Tibial nerve (tissue), 4 donors: ENCODE measurements at places on chromosomes 7 and 10.

- DNase-seq: no peak
These were observed 51.0 kb downstream of the ORC5 start for GRCh38 chr7:104156842-104157277.

GRCh38 chr10:123991611-123992570 lies 100.3 kb upstream of the CPXM2 start:
- no peak for DNase-seq

GRCh38 chr10:62348029-62348428 lies 26.1 kb upstream of the ZNF365 start:
- no peak for DNase-seq

DNA sequence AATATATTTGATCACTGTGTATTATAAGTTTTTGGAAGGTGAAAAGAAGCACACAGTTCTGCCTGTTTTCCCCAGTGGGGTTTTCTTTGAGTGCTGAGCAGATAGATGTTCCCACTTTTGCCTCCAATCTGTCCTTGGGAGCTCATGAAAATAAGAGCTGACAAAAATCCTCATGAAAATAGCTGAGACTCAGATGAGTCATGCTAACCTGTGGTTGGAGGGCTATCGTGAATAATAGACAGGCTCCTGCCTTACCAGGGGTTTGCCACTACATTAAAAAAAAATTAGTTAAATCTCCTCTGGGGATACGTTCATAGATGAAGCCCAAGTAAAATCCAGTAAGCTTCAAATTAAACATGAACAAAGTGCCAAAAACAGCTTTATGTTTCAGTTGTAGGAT lies 10.9 kb upstream of the AOAH start:
- no peak for DNase-seq

GRCh38 chr7:123003539-123004126 lies 8.1 kb upstream of the TAS2R16 start:
- DNase-seq: no peak

DNA sequence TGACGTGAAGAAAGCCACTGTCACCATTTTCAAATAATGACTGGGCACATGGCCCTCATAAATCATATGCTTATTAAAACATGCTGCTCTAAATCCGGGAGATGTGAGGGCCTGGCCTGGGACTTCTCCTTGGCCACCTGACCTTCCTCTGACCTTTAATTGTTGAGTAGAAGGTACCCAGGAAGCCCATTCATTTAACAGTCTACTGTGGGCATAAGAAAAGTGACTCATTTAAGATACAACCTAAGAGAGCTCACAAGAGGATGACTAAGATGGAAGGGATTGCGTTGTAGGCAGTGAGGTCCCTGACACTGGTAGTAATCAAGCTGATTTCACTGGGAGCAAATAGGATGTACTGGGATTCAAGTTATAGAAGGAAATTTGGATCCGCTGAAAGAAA lies 203.4 kb upstream of the GPR26 start:
- no peak for DNase-seq

GRCh38 chr10:79311581-79312407 lies 35.5 kb upstream of the PPIF start:
- no peak for DNase-seq

DNA sequence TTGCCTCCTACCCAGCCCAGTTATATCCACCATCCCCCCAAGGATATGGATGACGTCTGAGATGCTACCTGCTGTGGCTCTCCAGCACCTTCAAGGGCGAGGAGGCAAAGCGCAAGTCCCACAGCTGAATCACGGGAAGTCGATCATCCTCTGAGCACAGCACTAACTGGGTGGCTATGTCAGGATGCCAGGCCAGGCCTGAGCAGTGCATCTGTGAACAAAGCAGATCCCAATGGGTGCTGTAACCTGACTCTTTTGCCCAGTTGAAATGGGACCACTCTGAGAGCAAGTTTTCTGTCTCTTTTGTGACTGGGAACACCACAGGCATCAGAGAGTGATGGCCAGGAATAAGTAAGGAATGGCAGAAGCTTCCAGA lies 12.3 kb downstream of the SEC31B start:
- DNase-seq: no peak

GRCh38 chr10:31112961-31113360 lies 81.3 kb upstream of the ZNF438 start:
- no peak for DNase-seq

- DNase-seq: no peak
These were observed 481.4 kb downstream of the GALNT17 start for GRCh38 chr7:71613313-71613712.

- no peak for DNase-seq
These were observed 39.7 kb downstream of the MTPAP start for GRCh38 chr10:30309403-30309802.
